Heart left ventricle (tissue), 16 donors: ENCODE measurements at places on chromosomes 12 and 14.
A peak's percentile ranks its signal among the peaks of the same experiment; 100 is the strongest.

GRCh38 chr14:104420990-104421389, 158.6 kb upstream of the C14orf180 start:
- DNase-seq = no peak
- H3K36me3 ChIP-seq = no peaks in the 10 kb centered on the region
- no peak overlapping the region for H3K4me3 ChIP-seq
- no peaks in the 10 kb centered on the region for H3K4me1 ChIP-seq
- H3K27me3 ChIP-seq = no peaks in the 10 kb centered on the region

DNA sequence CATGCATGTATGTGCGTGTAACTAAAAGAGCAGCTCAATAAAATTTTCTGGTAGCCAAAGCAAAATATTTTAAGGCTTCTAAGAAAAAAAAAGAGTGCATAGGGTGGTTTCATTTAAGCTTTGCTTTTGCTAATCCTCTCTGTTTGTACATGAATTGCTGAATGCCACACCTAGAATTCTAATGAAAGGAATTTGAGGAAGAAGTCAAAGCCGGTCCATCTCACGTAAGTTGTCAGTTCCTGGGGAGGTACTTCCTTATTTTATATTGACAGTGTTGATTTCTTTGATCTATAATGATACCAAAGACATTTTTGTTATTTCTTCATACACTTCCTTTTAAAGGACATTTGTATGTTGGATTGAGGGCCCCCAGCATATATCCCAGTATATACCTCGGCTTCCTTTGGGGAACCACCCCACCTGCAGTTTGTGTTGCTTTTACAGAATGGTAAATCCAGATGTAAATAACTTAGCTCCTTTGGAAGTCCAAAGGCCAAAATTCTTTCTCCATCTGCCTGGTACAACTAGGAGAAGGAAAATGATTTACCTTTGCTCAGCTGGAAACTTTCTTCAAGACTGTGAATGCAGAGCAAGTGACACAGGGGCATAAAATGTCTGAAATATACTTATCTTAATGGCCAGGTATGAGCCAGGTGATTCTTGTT, 420.9 kb upstream of the ATP2B1 start:
- no peaks in the 10 kb centered on the region for H3K27me3 ChIP-seq
- H3K4me3 ChIP-seq = no peak overlapping the region
- DNase-seq = no peak
- no peak overlapping the region for H3K27ac ChIP-seq

DNA sequence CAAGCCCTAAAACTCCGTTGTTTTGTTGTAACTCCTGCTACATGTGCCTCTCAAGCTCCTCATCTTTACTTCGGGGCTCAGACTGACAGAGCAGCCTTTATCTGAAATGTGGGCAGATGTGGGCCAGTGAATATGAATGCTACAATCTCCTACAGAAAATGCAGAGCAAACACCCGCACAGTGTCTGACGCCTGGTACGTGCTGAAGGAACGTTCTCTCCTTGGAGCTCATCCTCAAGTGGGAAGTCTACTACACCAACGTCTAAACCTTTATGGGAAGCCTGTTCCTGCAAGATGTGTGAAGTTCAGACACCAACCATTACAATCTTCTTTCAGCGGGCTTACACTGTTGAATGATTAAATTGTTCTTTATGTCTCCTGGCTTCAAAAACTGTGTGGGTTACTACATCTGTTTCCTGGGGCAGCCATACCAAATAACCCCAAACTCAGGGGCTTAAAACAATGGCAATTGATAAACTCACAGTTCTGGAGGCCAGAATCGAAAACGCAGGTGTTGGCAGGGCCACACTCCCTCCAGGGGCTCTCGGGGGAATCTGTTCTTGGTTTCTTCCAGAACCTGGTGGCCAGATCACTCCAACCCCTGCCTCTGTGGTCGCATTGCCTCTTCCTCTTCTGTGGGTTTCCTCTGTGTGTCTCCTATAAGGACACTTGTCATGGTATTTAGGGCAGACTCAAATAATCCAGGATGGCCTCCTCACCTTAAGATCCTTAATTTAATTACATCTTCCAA, 179.7 kb upstream of the PLXNC1 start:
- DNase-seq = no peak
- H3K36me3 ChIP-seq = no peaks in the 10 kb centered on the region
- H3K4me3 ChIP-seq = no peak overlapping the region
- H3K4me1 ChIP-seq = peaks cover 4% of the 10 kb centered on the region
- H3K27ac ChIP-seq = no peak overlapping the region
- no peaks in the 10 kb centered on the region for H3K27me3 ChIP-seq

- H3K36me3 ChIP-seq = no peaks in the 10 kb centered on the region
- peak overlapping the region; percentile 41 for H3K27ac ChIP-seq
- H3K27me3 ChIP-seq = no peaks in the 10 kb centered on the region
- peaks cover 12% of the 10 kb centered on the region for H3K4me1 ChIP-seq
- DNase-seq = peak; percentile 25
- H3K4me3 ChIP-seq = no peak overlapping the region
Measured at GRCh38 chr12:121124402-121125109, 8.1 kb upstream of the P2RX7 start.

DNA sequence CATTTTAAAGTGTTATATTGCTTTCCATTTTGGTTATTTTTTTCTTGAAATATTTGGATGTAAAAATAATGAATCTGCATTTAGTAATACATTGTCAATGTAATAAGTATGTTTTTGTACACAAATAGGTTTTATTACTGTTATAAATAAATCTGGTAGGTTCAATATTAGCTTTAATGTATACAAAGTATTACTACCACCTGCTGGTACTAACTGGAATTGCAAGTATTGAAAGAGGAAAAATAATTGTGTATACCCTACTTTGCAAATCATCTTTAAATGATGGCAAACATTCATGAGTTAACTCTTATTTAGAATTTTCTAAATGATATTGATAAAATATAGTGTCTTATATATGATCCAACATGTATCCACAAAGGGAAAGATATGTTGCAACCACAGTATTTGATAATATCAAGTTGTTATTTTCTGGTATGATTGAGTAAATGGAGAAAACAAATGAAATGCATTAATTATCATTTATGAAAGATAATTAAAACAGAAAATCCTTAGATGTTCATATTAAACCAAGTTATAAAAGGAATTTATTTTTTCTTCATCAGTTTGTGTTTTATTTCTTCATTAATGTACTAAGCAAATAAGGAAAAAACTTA, 3.2 kb downstream of the OR4K2 start:
- H3K27ac ChIP-seq = no peak overlapping the region
- H3K36me3 ChIP-seq = no peaks in the 10 kb centered on the region
- no peaks in the 10 kb centered on the region for H3K4me1 ChIP-seq
- DNase-seq = no peak
- no peak overlapping the region for H3K4me3 ChIP-seq

GRCh38 chr12:13175499-13175898, 21.0 kb upstream of the EMP1 start:
- no peak for DNase-seq
- no peaks in the 10 kb centered on the region for H3K27me3 ChIP-seq
- no peaks in the 10 kb centered on the region for H3K36me3 ChIP-seq

GRCh38 chr12:25615119-25615518, 62.0 kb upstream of the LMNTD1 start:
- no peaks in the 10 kb centered on the region for H3K36me3 ChIP-seq
- H3K27ac ChIP-seq = no peak overlapping the region
- no peak overlapping the region for H3K4me3 ChIP-seq
- no peak for DNase-seq
- no peaks in the 10 kb centered on the region for H3K27me3 ChIP-seq
- no peaks in the 10 kb centered on the region for H3K4me1 ChIP-seq

- H3K36me3 ChIP-seq = no peaks in the 10 kb centered on the region
- peak overlapping the region; percentile 34 for H3K27ac ChIP-seq
- no peaks in the 10 kb centered on the region for H3K27me3 ChIP-seq
- no peak for DNase-seq
Measured at GRCh38 chr12:19654650-19655376, 215.5 kb downstream of the AEBP2 start.

DNA sequence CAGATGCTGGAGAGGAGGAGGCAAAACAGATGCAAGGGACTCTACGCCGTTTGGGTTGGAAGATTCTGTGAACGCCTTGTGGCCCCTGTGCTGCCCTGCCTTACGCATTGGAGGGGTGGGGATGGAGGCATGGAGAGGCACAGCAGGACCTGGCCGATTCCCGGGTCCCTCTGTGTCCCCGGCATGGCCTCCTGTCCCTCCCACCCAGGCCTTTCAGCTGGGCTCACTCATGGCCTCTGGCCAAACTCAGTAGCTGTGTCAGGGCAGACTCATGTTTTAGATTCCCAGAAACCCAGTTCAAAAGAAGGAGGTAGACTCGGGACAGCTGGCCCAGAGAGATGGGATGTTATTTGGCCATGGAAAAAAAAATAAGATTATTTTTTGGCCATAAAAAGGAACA, 40.1 kb downstream of the TESC start:
- DNase-seq = no peak
- peaks cover 6% of the 10 kb centered on the region for H3K4me1 ChIP-seq
- H3K36me3 ChIP-seq = no peaks in the 10 kb centered on the region
- H3K4me3 ChIP-seq = no peak overlapping the region
- no peaks in the 10 kb centered on the region for H3K27me3 ChIP-seq

DNA sequence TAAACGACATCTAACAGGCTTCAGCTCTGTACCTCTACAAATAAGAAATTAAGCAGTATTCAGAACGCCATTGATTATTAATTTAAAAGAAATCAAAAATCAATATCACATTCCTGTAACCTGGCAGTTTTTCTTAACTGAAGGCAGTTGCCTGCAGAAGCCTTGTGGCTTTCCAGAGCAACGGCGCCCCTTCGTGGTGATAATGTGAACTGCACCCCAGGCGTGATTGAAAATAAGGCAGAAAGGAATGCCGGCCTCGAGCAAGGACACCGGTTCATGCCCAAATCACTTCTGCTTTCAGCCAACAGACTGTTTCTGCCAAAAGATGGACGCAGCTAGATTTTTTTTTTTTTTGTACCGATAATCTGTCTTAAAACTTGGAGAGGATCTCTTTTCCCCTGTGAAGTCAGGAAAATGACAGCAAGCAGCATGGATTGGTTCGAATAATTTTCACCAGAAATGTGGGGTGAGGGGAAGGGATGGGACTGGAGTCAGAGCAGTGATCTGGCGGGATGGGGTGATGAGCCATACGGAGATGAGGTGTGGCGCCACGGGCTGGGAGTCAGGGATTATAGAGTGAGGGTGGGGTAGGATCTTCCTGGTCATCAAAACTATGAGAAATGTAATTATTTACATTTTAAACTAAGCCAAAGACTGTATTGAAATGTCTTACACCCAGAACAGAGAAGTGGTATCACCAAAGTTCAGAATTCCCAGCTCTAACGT, 473.0 kb downstream of the DPF3 start:
- DNase-seq = peak; percentile 63
- no peaks in the 10 kb centered on the region for H3K27me3 ChIP-seq
- no peaks in the 10 kb centered on the region for H3K4me1 ChIP-seq

DNA sequence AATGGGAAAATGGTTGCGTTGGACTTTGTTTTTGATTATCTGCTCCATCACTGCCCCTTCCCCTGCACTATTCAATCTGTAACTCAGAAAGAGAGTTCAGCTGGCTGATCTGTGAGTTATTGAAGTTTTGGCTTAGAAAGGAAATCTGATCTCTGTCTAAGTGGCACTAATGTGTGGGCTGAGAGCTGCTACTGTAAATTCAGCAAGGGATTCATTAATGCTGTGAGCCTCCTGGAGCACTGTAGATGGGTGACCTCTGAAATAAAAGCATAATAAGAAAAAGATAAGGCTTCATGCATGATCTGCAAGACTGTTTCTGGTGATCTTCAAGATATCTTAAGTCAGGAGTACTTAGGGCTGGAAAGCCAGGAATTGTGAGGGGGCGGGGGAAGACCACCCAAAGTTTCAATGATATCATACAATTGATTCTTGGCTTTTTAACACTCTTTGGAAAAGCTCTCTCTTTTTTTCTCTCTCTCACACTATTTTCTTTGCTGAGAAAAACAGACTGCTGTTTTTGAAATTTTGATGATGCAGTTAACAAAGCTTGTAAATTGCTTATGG, 101.1 kb downstream of the C12orf75 start:
- H3K27me3 ChIP-seq = no peaks in the 10 kb centered on the region
- H3K4me1 ChIP-seq = no peaks in the 10 kb centered on the region
- no peak for DNase-seq
- no peak overlapping the region for H3K4me3 ChIP-seq
- no peaks in the 10 kb centered on the region for H3K36me3 ChIP-seq
